ENCODE measurements at places on chromosomes 4 and X.

DNA sequence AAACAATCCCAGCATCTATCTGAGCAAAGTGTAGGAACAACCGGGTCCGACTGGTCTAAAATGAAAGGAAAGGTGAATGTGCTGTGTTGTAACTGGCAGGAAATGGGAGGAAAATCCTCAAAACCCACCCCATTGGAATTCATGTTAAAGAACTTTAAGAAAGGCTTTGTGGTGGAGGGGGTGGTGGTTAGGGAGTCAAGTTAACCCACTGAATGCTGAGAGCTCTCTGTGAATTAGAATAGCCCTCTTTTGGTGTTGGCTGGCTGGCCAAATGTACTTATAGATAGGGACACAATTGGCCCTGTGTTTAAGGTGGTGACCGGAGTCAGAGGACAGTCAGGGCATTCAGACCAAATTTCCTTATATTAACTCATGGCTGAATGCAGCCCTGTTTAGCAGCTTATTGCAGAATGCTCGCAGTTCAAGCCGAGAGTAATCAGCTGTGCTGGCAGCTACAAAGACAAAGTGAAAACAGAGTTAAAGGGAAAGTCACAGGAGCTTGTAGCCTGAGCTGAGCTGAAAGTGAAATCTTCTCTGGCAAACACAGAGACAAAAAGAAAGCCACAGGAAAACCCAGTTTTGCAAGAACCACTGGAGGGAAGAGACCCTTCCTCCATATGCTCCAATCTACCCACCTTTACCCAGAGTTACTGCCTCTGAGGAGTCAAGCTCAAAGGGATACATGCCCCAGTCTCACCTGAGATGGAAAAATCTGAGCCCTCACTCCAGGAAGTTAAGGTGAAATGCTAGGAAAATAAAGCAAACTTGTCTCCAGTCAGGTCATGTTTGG, 38.5 kb upstream of the UGT2B7 start:
- DNase-seq: no peak

DNA sequence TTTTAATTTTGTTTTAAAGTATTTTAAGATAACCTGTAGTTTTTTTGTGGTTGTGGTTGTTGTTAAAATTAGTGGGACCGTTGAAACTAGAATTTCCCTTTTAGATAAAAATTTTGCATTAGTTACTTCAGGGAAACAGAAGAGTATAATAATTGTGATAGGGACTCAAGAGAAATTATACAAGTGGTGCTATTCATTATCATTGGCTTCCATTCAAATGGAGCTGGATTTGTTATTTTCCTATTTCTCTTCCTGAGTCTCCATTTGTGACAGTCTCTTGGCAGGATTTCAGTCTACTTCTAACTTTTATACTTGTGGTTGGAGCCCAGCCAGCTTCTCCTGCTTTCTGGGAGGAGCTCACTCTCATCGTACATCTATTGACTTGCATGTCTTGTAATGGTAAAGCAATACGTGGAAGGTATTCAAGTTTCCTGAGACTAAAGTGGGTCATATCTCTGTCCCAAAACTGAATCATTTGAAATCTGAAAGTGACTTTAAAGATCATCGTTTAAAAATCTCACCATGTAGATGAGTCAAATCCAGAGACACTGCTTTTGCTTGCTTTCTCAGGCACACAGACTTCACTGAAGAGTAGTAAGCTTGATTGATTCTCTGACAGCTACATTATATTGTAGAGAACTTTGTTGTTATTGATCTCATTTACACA, 155.8 kb downstream of the RPA4 start:
- peak; percentile 73 for DNase-seq

- no peak for DNase-seq
These were observed 185.9 kb downstream of the DHRSX start for GRCh38 chrX:2314831-2315365.

- peak; percentile 1 for DNase-seq
These were observed 33.5 kb upstream of the IGSF1 start for GRCh38 chrX:131322651-131323050.

Data from fibroblast of upper back skin (primary cell).